Activated T-helper 1 cell treated with anti-CD3 and anti-CD28 coated beads, Interleukin-2, amount 50 U/mL, for 16 hours (primary cell): ENCODE measurements at places on chromosomes 6 and 20.

DNA sequence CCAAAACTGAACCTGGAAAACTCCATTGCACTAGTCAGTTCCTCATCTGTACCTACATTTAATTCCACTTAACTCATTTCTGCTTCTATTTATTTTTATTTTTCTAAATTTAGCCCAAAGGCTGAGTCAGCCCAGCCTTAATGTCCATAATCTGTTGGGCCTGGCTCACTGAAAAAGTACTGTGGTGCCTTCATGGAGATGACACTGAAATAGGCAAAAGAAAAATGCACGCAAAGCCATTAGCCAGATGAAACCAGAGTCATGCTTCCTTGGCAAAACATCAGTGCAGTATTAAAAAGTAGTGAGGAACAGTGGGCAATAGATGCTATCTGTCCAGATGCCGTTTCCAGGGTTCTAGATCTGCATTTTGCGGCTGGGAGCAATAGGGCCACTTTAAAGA, 14.7 kb upstream of the PLCB4 start:
- DNase-seq, result no peak

- no peak for DNase-seq
These were observed 5.9 kb upstream of the CST3 start for GRCh38 chr20:23643659-23644058.

- DNase-seq, result no peak
These were observed 1024.3 kb upstream of the EPHA7 start for GRCh38 chr6:94443701-94444100.

- no peak for DNase-seq
These were observed 195.9 kb upstream of the CST7 start for GRCh38 chr20:24753130-24753529.

DNA sequence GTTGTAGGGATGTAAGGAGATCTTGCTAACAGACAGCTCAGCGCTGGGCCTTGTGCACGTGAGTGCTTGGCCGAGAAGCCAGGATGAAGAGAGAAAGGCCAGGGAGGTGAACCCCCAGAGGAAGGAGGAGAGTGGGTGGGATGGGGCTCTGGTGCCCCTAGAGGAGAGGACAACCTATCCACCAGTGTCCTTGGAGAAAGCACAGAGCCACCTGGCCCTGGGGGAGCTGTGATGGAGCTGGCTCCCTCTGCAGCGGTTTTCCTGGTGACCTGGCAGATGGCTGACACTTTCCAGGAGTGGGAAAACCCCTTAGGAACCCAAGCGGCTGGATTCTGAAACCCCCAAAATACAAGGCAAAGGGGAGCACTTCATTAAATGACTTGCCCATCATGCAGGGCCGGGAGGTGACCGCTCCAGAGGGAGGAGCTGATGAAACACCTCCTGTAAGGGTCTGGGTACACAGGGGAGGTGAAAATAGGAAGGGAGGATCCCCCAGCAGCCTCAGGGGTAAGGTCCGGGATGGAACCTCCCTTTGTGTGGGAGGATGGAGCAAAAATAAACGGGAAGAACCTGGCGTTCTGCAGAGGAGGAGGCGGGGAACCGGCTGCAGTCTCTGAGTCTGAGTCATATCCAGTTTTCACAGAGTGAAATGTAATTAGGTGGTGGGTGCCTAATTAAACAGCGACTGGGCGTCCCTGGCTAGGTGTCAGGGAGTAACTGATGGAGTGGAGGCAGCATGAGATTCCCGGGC, 80.4 kb downstream of the SULF2 start:
- DNase-seq, result no peak

GRCh38 chr6:52155791-52156576, 30.2 kb upstream of the IL17A start:
- DNase-seq, result no peak

- no peak for DNase-seq
These were observed 8.8 kb downstream of the SLX4IP start for GRCh38 chr20:10443936-10444335.

DNA sequence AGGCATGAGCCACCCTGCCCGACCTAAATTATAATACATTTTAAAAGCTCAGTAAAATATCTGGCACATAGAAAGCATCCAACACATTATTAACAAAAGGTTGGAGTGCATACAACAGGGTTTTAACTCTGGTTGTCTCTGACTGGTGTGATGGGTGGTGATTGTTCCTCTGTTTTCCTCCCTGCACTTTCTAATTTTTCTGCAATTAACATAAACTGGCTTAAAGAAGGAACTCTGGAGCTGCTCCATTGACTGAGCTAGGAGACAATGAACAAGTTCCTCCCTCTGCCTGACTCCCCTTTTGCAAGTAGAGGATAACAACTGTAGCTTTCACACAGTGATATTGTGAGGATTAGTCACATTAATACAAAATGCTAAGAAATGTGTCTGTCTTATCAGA, 48.5 kb upstream of the SIRPG start:
- DNase-seq, result no peak

GRCh38 chr20:59835448-59836395, 97.7 kb downstream of the SYCP2 start:
- no peak for DNase-seq

- DNase-seq, result no peak
These were observed 4.8 kb downstream of the PPP1R10 start for GRCh38 chr6:30612213-30612612.

DNA sequence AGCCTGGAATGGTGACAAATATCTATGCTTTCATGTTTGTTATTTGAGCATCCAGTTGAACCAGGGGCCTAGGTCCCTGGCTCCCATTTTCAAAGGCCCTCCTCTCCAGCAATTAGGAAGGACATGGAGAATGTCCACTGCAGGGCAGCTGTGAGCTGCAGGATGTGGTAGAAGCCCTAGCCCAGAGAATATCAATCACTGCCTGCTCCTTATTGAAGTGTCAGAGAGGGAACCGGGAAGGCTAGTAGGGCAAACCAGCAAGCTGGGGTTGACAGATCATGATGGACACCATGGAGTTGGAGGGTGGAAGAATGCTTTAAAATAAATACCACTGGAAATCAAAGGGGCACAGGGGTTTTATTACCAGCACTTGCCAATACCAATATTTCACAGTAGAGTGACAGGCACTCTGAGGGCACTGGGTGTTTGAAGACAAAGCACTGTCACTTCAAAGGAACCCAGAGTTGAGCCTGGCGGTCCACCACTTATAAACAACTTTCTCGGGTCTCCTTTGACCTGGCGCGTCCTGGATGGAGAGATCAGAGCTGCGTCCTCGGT, 47.7 kb downstream of the ZNF831 start:
- DNase-seq, result no peak

DNA sequence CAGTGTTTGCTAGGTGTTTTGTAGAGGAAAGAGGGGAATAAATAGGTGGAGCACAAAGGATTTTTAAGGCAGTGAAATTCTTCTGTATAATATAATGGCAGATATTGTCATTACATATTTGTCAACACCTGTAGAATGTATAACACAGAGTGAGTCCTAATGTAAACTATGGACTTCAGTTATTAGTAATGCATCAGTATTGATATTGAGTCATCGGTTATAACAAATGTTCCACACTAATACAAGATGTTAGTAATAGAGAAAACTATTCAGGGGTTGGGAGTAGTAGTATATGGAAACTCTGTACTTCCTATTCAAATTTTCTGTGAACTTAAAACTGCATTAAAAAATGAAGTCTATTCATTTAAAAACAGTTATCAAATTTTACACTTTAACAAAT, 299.2 kb downstream of the UBE3D start:
- no peak for DNase-seq

DNA sequence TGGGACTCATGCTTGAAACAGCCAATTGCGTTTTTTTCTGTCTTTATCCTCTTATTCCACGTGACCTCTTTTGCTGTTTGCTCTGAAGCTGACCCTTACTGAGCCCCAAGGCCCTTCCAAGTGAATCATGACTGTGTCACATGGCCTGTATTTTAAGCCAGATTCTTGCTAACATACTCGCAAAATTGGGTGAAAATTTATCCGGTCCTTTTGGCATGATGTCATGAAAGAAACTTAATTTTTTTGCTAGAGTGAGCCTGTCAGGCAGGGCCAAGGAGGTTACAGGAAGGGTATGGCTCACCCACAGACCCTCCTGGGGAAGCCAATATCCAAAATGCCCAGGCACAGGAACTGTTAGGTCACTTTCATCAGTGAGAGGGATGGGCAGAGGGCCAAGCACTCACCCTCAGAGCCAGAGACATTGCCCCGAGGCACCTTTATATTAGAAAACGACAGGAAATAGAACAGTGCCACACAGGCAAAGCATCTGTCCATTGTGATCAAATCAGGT, 296.7 kb downstream of the CDH26 start:
- no peak for DNase-seq

GRCh38 chr20:56945057-56945456, 316.0 kb downstream of the TFAP2C start:
- no peak for DNase-seq

- DNase-seq, result no peak
These were observed 150.8 kb upstream of the STXBP5 start for GRCh38 chr6:147053311-147053921.

DNA sequence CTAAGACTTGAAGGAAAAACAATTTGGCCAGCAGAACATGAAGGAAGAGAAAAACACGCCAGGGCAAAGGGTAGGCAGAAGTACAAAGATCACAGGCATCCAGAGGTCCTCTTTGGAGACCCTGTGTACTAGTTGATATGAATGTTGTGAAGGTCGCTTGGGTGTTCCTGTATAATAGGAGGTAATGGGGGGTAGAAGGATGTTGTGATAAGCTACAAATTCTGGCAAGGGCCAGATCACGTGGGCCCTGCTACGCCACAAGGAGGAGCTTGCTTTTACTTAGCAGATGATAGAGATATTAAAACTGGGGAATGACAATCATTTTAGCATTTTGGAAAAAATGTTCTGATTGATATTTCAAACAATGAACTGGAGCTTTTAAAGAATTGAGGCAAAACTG, 878 bp upstream of the HLA-DMA start:
- no peak for DNase-seq

GRCh38 chr6:152018876-152019275, 211.4 kb downstream of the ESR1 start:
- DNase-seq, result no peak

GRCh38 chr6:30955367-30956042, 14.7 kb downstream of the MUCL3 start:
- peak; percentile 64 for DNase-seq
